Stimulated activated CD4-positive, alpha-beta T cell treated with anti-CD3 and anti-CD28 coated beads, Interleukin-2, amount 100 ng/mL, for 48 hours (primary cell): ENCODE measurements at places on chromosomes 13 and 19.
A peak's percentile ranks its signal among the peaks of the same experiment; 100 is the strongest.

DNA sequence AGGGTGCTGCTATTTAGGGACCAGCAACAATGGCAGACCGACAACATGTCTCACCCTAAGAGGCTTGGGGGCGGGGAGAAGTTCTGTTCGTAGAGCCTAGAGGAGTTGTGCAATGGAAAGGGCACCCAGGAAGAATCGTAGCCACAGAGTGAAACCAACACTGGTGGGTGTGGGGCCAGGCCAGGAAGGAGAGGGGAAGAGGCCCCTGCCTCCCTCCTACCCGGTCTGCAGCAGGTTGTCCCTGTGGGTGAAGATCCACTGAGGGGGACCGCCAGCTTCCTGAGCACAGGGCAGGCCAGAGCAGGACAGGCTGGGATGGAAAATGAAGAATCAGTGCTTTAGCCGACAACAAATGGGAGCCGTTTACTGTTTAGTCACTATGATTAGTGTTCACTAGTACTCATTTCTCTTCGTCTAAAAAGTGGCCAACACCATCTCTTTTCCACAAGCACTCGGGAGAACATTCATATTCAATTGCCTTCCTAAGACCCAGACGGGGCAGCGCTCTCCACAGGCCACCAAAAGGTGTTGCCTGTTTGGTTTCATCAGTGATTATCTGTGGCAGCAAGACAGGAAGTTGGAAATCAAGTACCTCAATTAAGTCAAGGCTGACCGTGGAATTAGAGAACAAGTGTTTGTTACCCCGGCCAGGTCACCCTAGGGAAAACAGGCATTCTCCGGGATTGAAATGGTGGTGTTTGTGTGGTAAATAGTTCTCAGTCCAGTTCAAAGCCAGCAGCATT is 1.1 kb upstream of the ATP11A start:
- peak; percentile 54 for DNase-seq

GRCh38 chr19:17873786-17874757 is 2.3 kb downstream of the SLC5A5 start:
- peak; percentile 58 for DNase-seq

DNA sequence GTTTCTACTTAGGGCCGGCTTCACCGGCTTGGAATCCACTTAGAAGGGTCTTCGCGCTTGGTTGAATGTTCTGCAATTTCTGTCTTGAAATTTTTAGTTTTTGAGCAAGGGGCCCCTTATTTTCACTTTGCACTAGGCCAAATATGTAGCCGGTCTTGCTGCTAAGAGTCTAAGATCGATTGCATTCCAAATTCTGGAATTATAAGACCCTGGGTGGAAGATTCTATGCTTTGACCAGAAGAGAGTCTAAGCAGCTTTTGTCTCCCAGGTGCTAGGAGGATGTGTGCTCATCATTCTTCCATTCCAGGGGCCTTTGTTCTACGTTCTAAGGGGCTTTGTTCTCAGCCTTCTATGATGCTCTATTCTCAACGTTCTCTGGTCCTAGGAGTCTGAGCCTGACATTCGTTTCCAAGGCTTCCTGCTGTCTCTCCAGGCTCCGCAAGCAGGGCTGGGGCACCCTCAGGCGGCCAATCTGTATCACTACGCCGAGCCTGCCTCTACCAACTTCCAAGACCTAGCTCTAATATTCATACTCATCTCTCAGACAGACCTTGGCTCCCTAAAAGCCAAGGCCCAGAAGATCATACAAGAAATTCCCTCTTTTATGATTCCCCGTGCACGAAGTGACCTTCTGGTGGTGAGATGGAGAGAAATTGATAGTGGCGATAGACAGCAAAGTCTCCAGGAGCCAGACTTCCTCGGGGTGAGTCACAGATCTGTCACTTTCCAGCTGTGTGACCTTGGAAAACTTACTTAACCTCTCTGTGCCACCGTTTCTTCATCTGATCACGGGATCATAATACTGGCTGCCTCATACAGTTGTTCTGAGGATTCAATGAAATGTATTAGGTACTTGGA is 982 bp upstream of the DACT3 start:
- DNase-seq = peak; percentile 66

GRCh38 chr13:23776698-23777574 is 112.3 kb downstream of the MIPEP start:
- DNase-seq = no peak

GRCh38 chr13:24925318-24926231 is 161.6 kb downstream of the RNF17 start:
- no peak for DNase-seq

DNA sequence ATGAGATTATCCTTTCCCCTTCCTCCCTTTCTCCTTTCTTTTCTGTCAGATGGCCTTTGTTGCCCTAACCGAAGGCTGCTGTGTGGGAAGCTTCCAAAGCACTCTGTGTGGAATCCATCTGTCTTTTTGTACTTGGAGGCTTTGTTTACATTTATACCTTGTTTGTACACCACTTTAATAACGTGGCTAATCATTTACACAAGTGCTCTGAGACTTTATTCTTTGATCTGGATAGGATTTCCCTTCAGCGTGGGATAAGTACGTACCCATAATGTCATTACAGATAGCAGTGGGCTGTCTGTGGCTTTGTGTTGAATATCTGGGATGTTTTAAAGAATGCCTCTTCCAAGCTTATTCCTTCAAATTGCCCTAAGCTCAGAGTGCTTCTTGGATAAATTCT is 684.7 kb upstream of the SLITRK5 start:
- DNase-seq = no peak

GRCh38 chr13:106391681-106392080 is 143.8 kb downstream of the EFNB2 start:
- DNase-seq = no peak

- no peak for DNase-seq
These were observed 14.0 kb downstream of the FRY start for GRCh38 chr13:32045537-32045936.

DNA sequence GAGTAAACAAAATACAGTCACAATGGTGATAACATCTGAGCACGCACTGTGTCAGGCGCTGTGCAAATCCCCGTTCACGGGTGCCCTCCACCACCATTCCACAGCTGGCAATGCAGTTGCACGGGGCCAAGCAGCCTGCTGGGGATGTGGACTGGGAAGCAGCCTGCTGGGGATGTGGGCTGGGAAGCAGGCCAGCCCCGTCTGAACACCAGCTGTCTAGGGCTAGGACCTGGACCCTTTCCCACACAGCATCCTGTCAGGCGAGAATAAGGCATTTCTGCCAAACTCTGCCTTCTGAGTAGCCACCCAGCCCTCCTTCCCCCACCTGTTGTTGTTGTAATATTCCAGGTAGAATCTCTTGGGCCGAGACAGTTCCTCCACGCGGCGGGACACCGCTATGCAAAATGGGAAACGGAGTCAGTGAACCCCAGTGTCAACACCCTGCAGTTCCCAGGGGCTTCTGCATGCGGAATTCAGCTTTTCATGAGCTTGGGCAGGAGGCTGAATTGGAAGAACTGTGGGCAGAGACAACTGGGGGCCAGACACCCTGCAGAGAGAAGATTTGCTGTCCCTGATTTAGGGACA is 27.8 kb upstream of the MIER2 start:
- no peak for DNase-seq

DNA sequence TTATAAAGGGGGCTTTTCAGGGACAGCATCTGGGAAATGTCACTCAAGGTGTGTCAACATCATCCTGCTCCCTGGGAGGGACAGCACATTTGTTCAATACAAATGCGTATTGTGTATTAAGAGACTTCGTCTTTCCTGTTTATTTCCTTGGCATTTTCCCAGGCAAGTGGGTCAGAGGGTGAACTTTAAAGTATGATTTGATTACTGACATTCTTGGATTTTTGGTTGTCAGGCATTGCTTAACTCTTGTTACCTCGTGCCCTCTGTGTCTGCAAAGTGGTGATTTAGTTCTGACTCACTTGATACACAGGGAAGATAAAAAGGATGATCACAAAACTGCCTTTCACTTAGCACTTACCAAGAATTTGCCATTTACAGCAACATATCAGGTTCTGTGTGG is 292.7 kb downstream of the SUCLA2 start:
- no peak for DNase-seq

DNA sequence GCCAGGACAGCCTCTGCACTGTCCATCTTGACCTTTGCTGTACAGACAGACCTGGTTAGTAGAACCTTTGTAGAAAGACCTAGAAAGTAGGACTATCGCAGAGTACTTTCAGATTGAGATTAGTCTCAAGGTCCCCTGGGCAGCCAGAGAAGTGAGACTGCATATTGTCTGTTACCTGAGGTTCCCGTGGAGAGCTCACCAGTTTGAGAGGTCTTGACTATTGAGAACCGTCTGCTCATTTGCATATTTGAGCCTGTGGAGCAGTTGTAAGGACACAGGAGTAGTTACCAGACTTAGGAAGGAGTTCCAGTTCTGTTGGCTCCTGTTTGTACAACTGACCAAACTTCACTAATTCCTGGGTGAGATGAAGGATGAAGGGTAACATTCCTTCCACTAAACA is 66.2 kb downstream of the SPATA13 start:
- no peak for DNase-seq

DNA sequence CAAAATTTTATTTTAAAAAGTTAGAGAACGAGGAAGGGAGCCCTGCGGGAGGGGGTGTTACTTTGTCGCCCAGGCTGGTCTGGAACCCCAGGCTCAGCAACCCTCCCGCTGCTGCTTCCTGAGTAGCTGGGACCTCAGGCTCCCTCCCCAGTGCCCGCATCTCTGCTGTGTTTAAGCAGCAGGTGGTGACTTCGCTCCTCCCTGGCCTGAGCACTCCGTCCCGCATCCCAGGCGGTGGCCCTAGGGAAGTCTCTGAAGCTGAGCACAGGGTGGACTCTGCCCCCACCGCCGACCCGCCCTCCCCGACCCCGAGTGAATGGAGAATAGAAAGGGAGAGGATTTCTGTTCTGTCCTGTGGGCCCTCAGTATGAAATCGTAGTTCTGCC is 30.5 kb downstream of the ZNF701 start:
- DNase-seq = no peak

DNA sequence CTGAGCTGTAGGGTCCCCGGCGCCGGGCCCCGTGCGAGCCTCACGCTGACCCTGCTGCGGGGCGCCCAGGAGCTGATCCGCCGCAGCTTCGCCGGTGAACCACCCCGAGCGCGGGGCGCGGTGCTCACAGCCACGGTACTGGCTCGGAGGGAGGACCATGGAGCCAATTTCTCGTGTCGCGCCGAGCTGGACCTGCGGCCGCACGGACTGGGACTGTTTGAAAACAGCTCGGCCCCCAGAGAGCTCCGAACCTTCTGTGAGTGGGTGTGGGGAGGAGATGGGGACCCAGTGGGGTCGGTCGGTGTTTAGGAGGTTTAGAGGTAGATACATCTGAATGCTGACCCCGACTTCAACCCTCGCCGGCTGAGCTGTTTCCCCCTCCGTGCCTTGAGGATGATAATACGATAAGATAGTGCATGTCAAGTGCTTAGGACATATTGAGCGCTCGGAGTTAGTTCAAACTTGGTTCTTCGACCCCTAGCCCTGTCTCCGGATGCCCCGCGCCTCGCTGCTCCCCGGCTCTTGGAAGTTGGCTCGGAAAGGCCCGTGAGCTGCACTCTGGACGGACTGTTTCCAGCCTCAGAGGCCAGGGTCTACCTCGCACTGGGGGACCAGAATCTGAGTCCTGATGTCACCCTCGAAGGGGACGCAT is 1.9 kb downstream of the ICAM5 start:
- DNase-seq = no peak

DNA sequence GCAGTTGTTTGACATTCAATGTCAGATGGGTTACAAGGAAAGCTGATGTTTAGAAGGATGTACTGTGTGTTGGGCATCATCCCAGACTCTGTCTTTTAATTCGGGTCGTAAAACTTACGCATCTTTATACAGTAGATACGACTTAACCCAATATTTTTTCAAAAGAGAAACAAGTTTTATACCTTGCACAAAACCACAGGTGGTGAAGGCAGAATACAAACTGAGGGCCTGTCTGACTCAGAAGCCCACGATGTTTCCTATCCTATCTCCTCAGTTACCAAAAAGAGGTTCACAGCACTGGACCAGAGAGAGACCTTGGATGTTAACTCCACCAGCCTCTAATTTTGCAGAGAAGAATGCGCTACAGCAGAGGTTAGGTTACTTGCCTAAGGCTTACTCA is 477.0 kb downstream of the FOXO1 start:
- no peak for DNase-seq

GRCh38 chr13:63112799-63113395 is 1697.2 kb upstream of the PCDH20 start:
- DNase-seq = no peak

DNA sequence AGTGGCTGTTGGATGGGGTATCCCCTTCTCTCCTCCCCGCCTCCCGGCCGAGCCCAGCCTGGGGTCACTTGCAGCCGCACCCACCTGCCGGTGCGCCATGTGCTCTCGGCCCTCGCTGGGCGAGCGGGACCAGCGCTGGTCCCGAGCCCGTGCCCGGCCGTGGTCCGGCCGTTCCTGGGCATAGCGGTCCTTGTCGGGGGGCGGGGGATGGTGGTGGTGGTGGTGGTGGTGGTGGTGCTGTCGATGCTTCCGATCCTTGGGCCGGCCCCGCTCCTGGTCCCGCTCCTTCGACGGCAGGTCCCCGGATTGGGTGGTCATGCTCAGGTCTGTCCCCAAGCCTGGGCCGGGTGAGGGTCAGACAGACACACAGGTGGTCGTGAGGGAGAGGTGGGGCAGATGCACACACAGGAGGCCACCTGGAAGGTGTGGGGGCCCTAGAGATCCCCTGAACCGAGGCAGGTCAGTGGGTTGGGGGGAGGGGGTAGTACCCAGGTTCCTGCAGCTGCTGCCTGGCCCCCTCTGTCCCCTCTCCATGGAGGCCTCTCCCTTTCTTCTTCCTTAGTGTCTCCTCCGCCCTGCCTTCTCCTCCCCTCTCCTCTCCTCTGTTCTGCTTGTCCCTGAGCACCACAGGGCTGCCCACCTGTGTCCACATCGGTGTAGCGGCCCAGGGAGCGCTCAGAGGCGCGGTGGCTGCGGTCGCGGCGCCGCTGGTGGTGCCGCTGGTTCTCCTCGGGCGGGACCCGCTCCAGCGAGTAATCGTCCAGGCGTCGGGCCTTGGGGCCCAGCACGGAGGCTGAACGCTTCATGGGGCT is 58.7 kb downstream of the IER2 start:
- no peak for DNase-seq

GRCh38 chr13:52793515-52794061 is 54.0 kb upstream of the CNMD start:
- no peak for DNase-seq

- no peak for DNase-seq
These were observed 2104.9 kb downstream of the PCDH9 start for GRCh38 chr13:65125236-65125635.

DNA sequence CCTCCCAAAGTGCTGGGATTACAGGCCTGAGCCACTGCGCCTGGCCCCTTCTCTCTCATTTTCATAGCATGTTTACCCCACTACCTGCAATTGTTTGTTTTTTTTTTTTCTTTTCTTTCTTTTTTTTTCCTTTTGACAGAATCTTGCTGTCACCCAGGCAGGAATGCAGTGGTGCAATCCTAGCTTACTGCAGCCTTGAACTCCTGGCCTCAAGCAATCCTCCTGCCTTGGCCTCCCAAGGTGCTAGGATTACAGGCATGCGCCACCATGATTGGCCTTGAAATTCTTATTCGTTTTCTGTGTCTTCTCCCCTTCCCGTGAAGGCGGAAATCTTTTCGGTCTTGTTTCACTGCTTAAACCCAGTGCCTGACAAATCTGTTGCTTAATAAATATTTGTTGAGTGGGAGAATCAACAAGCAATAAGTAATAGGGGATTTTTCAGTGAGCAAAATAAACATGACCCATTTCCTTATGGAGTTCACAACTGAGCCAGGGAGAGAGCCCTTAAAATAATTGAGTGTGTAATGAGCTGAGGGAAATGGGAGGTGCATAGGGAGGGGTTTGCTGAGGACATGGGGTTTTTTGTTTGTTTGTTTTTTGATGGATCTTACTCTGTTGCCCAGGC is 1.8 kb upstream of the INSR start:
- DNase-seq = no peak

- DNase-seq = no peak
These were observed 346.4 kb downstream of the FGF9 start for GRCh38 chr13:22017226-22017625.
